ENCODE measurements at places on chromosomes 12 and 14.

DNA sequence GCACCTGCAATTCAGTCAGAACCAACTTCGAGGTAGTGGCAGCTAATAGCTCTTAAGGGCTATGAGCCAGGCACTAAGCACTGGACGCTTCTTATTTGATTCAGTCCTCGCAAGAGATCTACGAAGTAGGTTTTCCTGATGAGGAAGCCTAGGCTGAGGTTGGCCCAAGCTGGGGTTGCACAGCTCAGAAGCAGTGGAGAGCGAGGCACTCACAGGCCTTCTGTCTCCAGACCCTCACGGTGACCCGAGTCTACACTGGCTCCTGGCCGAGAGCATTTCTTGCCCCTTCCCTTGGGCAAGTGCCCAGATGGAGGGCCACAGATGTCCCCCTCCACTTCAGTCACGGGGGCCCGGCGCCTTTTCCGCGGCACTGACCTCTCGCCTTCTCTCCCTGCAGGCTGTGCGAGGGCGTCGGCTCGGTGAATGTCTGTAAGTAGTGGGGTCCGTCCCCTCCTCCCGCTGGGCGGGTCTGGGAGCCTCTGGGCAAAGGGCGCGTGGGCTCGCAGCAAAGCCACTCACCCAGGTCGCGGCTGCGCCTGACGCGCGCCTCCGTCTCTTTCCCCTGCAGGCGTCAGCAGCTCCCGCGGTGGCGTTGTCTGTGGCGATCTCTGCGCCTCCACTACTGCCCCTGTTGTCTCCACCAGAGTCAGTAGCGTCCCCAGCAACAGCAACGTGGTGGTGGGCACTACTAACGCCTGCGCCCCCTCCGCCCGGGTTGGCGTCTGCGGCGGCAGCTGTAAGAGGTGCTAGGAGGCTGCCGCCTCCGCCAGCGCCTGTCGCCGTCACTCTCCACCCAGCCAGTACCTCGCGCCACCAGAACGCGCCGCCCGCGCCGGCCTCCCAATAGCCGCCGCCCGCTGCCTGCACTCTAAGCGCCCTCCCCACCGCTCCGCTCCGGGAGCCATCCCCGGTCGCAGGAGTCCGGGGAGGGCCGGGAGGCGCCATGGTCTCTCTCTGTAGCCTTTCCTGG is 13.1 kb downstream of the KRT83 start:
- DNase-seq = peak; percentile 70

- DNase-seq = no peak
Measured at GRCh38 chr12:3551976-3552725, 61.1 kb downstream of the PRMT8 start.

DNA sequence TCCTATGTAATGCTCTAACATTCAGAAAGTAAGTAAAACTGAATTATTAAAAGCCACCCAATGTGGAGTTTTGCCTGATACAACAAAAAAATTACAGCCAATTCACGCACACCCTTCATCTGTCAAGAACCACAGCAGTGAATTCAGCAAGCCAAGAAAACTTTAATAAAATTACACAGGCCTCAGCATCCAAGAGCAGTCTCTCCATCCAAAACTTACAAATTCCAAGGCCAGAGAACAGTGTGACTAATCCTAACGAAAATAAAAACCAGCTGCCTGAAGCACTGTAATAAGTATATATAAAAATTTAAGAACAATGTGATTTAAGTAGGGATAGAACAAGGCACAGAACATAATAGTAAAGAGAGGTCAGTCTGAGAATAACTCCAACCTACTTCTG is 54.2 kb downstream of the SIX6 start:
- no peak for DNase-seq

DNA sequence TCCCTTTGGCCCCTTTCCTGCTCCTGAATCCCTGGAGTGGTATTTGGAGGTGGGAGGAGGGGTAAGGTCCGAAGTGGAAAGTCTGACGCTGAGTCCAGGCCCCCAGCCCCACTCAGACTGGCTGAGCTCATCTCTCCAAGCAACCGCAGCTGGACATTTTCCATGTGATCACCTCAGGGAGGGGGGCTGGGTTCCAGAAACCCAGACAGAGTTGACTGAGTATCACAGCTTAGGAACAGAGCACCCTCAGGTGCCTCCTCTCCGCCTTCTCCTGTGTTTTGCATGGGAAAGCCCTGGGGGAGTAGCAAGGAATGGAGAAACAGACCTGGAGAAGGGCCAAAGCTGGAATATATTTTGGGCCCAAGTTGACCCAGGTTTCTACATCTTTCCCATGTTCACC is 8.0 kb upstream of the ITGA5 start:
- DNase-seq = no peak

DNA sequence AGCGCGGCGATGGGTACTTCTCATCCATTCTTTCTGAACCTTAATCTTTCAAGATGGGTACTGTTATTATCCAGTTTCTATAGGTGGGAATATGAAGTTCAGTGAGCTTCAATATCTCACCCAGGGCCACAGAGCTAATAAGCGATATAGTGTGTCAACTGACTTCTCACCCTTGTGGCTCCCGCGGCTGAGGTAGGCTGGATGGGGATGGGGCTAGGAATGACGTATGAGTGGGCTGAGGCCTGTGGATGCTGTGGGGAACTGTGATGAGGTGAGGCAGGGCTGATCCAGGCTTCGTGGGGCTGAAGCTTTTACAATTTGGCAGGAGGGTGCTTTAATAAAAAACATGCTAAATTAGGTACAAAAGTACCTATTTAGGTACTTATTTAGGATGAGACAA is 32.9 kb upstream of the ATP23 start:
- no peak for DNase-seq

DNA sequence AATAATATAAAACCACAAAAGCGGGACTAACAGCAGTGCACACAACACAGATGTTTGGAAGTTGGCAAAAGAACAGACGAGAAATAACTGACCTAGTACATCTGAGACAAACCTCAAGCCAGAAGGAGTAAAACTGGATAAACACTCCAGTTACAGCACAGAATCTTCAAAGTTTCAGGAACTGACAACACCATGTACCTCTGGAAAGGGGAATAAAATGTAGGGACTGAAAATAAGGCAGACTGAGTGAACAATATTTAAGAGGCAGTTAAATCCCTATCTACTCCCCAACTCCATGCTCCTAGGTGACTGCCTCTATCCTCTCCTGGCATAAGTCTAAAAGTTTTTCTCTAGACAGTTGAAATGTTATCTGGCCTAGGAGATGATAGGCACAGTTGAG is 57.9 kb downstream of the ZFYVE21 start:
- no peak for DNase-seq

- no peak for DNase-seq
Measured at GRCh38 chr12:115833704-115834103, 443.8 kb downstream of the MED13L start.

DNA sequence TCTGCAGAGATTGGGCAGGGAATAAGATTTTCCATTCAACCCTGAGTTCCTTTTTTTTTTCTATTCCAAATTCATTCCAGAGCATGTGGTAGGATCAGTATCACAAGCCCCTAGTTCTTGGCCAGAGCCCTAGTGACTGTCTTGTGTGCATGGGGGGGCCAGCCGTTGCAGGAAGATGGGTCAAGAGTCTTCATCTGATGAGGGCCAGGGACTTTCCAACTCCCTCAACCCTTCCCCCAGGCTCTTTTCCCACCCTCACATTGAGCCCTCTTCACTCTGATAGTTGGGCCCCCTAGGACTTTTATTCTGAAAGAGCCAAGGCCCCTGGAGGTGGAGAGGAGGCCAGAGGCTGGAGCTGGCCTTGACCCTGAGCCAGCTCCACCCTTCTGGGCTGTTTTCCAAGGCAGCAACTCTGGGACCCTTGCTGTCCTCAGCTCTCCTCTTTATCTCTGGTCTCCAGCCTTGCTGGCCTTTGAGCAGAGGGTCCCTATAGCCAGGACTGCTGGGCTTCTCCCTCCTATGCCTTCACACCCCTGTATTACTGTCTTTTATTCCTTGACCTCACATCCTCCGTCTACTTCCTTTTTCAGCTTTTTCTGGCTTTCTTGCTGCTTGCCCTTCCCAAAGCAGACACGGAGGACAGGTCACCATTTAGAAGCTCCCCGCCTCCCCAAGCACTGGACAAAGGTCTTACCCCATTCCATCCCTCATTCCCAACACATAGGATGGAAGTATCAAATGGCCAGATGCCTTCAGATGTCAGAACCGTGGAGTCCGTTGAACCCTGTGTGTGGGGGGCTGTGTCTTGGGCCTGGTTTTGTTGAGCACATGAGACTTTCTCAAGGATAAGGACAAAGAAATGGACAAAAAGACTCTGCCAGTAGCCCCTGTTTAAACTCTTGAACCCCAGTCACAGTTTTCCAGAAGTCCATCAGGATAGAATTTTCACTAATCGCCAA is 5.6 kb downstream of the RBP5 start:
- no peak for DNase-seq

- DNase-seq = no peak
Measured at GRCh38 chr14:100019156-100019744, 46.0 kb upstream of the EVL start.

DNA sequence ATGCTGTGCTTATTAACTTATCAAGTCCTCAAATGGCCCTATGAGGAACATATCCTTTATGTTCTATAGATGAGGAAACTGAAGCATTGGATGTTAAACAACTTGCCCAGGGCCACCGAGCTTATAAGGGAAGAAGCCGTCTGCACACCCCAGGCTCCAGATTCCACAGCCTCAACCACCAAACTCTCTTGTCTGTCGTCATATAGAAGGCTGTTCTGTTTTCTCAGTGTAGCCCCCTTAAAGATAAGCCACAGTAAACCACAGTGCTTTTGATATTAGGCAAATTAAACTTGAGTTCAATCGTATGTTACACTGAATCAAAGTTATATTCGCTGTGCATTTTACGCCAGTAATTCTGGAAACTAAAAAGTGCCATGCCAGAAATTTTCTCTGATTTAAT is 116.7 kb downstream of the PRKCH start:
- DNase-seq = no peak

- no peak for DNase-seq
Measured at GRCh38 chr12:77189458-77189857, 124.1 kb upstream of the E2F7 start.

DNA sequence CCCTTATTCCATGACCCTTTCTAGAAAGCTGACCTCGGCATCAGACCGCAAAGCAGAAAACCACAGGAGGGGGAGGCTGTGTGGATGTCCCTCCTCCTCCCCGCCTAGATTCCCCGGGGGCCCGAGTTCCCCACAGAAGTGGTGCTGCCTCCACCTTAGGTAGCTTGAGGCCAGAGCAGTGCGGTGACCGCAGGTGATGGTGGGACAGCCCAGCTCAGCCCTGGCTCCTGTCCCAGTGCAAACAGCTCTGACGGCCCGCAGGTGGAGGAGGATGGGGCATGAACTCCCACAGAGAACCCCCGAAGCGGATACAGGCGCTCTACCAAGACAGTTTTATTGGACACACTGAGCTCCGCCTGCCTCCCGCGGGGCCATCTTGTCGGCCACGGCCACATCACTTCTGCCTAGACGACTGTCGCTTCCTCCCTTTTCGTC is 19.5 kb downstream of the ARL6IP4 start:
- DNase-seq = no peak

GRCh38 chr14:91857614-91858013 is 9.7 kb downstream of the TC2N start:
- DNase-seq = no peak

DNA sequence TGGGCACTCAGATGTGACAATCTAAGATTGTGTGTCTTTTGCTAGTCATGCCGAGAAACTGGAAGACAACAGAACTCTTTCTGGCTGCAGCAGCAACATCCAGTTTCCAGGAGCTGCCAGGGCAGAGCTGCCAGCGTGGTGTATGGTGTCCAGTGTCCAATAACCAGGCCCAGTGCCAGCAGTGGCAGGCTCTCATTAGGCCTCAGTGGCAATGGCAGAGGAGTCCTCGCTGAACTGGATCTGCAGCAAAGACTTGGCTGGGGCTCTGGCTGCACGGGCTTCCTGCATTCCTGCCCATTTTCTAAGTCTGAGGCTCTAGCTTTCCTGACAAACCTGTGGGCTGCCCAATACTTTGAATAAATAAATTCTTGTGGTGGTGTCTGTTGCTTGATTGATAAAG is 26.2 kb upstream of the PPM1A start:
- DNase-seq = peak; percentile 55

DNA sequence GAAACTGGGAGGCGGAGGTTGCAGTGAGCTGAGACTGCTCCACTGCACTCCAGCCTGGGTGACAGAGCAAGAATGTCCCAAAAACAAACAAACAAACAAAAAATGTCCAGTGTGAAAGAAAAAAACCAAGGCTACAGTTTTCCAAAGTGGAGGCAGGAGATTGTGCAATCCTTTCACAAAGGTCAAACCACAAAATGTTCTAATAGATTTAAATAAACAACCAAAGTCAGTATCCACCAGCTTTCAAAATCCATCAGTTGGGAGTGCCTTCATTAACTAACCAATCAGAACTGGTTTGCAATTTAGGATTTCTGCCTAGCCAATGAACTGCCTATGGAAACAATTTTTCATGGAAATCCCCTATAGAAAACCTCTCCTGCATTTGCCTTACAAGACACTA is 52.3 kb upstream of the TRIM9 start:
- DNase-seq = no peak

- no peak for DNase-seq
Measured at GRCh38 chr12:64992641-64993040, 128.5 kb downstream of the WIF1 start.

GRCh38 chr12:26153421-26154154 is 28.8 kb upstream of the BHLHE41 start:
- DNase-seq = no peak

DNA sequence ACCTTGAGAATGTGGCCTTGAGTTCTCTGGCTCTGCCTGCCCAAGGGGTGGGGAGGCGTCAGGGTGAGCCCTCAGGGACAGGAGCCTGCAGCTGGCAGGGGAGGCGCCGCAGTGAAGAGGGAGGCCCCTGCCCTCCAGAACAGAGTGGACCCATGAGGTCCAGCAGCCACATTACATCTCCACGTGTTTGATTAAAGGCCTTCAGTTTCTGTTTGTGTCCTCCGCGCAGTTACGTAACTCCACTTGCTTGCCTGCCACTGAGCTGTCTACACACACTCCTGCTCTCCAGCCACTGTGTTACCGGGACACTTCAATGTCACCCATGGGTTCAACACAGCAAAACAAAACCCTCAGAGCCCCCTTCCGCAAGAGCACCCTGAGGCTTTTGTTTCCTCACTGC is 70.4 kb downstream of the CHGA start:
- no peak for DNase-seq

DNA sequence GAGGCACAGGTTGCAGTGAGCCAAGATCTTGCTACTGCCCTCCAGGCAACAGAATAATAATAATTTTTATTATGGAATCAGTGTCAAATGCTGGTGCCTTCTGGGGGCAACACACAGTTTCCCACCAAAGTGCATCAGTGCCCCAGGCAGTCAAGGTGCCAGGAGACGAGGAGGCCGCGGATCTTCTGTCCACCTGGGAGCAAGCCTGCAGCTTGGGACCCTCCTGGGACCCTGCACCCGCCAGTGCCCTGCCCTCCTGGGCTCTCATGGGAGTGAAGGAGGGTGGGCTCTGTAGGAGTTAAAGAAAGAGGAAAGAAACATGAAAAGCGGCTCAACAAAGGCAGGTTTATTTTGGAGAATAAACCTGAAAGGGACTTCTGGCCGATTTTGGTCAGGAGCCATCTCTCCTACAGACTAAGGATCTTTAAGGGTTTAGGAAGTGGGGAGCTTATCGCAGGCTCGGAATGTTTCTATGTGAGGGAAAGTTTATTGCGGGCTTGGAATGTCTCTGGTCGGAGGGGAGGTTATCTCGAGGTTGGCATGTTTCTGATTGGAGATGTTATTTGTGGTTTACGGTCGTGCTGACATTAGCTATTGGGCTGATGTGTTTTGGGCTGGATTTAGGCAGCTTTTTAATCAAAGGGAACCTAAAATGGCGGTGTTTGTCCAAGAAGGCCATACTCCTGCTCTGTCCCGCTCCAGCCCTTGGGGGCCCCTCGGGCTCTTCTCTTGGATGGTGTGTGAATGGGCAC is 1.1 kb upstream of the ASPG start:
- no peak for DNase-seq

GRCh38 chr12:81080431-81080983 is 2.6 kb downstream of the ACSS3 start:
- DNase-seq = no peak
